ENCODE measurements at places on chromosomes 7 and 10. TPM values are rescaled to one million over a fixed set of nuclear protein-coding genes. Genes with fewer than 3 reads are reported as not detected.

Gene ACBD7
- total RNA-seq = 4.8 TPM

Gene VWA2
- total RNA-seq = not detected

Gene LRRD1
- total RNA-seq = 0.09 TPM

Gene KLF6
- total RNA-seq = 126 TPM

Gene IFIT1B
- not detected for total RNA-seq

Gene TUBB8
- not detected for total RNA-seq

Gene EGFR
- total RNA-seq = not detected

Gene TMEM72
- not detected for total RNA-seq

Gene SEMA3C
- total RNA-seq = not detected

Gene CASD1
- 17.7 TPM for total RNA-seq

Gene CTAGE4
- 1.2 TPM for total RNA-seq

Gene PAOX
- total RNA-seq = 11.9 TPM

Gene RSPH10B
- 0.59 TPM for total RNA-seq

Gene RELN
- total RNA-seq = not detected

Gene ASAH2
- total RNA-seq = 1.7 TPM

Gene ASAH2B
- 2.6 TPM for total RNA-seq

Gene GPR15LG
- total RNA-seq = not detected

Gene TAX1BP1
- 97.1 TPM for total RNA-seq

Gene CREM
- 190 TPM for total RNA-seq

Gene FAM25C
- total RNA-seq = not detected

Gene DENND11
- 32.8 TPM for total RNA-seq

Gene FAM237B
- not detected for total RNA-seq

Gene SHLD2
- total RNA-seq = 41.7 TPM

Gene CNTNAP2
- total RNA-seq = not detected

Gene PDK4
- not detected for total RNA-seq

Gene AGAP9
- 33.9 TPM for total RNA-seq

Gene AKR1C2
- not detected for total RNA-seq

Gene PAPOLB
- not detected for total RNA-seq

Gene UBE3C
- 84.9 TPM for total RNA-seq

Gene SLC26A3
- total RNA-seq = not detected

Gene CHPF2
- total RNA-seq = 43.8 TPM

Gene CUL2
- 49.0 TPM for total RNA-seq

Gene SEMA3A
- 0.25 TPM for total RNA-seq

Gene CYTH3
- total RNA-seq = 1.2 TPM

Gene HOXA10
- not detected for total RNA-seq

Gene H2BK1
- total RNA-seq = not detected

Gene SYT15B
- 0.23 TPM for total RNA-seq

Gene TIMM23
- 90.9 TPM for total RNA-seq

Gene CAMK1D
- 6.1 TPM for total RNA-seq

Gene POM121
- 71.4 TPM for total RNA-seq

Gene RTKN2
- total RNA-seq = 2.9 TPM

Gene AGMO
- not detected for total RNA-seq

Gene CPEB3
- 1.9 TPM for total RNA-seq

Gene SLC26A5
- 0.07 TPM for total RNA-seq

Gene INHBA
- total RNA-seq = 1.0 TPM

Gene PRKRIP1
- 30.0 TPM for total RNA-seq

Gene PLCE1
- total RNA-seq = 0.02 TPM

Gene GPR85
- not detected for total RNA-seq

Gene MALSU1
- 83.6 TPM for total RNA-seq

Gene ZNF438
- 6.1 TPM for total RNA-seq

Gene SUGCT
- 0.43 TPM for total RNA-seq

Gene PTF1A
- not detected for total RNA-seq

Gene LOXL4
- not detected for total RNA-seq

Gene ANKRD2
- total RNA-seq = 0.18 TPM

Gene TBX20
- 0.11 TPM for total RNA-seq
